ENCODE measurements at places on chromosomes 3 and 15.

DNA sequence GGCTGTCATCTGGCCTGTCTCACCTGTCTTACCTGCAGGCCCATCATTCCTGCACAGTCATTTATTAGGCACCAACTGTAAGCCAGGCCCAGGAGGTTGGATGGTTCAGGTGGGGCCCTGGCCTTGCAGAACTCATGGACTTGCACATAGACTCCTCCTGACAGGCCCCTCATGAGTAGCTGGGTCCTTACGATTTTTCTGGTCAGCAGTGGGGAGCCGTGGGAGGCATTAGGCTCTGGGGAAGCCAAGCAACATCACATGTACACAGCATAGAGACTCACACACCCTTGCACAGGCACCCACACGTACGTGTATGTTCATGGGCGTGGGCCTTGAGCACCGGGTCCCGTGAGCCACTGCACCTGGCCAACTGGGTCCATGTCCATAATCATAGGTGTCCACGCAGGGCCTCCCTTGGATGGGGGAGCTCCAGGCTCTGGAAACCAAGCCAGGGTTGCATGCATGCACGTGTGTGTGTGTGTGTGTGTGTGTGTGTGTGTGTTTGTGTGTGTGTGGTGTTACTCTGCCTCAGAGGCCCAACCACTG lies 20.3 kb downstream of the CISH start:
- no peak for DNase-seq

- DNase-seq: peak; percentile 32
These were observed 239.0 kb upstream of the NAALADL2 start for GRCh38 chr3:174620138-174620537.

GRCh38 chr3:124688581-124689454 lies 41.4 kb upstream of the UMPS start:
- DNase-seq: peak; percentile 85

GRCh38 chr3:112793326-112794081 lies 53.2 kb downstream of the CD200R1L start:
- no peak for DNase-seq

- no peak for DNase-seq
These were observed 1.2 kb downstream of the CMSS1 start for GRCh38 chr3:99818818-99819217.

DNA sequence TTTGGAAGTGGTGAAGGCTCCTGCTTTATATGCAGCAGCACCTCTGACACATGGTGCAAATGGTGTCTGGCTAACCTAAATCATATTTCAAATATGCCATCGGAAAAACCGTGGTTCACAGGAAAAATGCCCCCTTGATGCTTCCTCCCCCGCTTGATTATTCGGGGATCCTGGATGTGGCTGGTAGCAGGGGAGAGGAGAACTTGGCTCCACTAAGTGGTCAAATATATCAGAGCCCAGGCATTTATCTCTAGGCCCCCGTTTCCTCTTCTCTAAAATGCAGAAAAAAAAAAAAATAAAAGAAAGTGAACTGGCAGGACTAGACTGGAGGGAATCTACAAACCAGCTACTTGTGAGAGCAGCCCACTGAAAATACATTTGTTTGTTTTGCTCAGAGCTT lies 18.2 kb upstream of the ATP2B2 start:
- DNase-seq: no peak

DNA sequence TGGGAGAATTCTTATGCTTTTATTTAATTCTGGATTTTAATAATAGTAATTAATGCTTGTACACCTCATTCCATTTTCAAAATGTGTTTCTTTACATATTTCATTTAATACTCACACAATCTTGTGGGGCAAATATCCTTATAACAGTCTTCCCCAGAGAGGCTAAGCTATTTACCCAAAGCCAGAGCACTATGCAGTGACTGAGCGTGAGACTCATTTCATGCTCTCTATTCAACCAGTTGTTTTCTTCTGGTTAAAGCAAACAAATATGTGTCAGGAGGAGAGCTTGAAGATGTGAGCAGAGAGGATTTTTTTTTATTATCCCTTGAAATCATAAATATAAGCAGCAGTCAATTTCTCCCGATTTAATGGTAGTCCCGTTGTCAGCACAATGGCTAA lies 548.3 kb upstream of the TBL1XR1 start:
- no peak for DNase-seq

DNA sequence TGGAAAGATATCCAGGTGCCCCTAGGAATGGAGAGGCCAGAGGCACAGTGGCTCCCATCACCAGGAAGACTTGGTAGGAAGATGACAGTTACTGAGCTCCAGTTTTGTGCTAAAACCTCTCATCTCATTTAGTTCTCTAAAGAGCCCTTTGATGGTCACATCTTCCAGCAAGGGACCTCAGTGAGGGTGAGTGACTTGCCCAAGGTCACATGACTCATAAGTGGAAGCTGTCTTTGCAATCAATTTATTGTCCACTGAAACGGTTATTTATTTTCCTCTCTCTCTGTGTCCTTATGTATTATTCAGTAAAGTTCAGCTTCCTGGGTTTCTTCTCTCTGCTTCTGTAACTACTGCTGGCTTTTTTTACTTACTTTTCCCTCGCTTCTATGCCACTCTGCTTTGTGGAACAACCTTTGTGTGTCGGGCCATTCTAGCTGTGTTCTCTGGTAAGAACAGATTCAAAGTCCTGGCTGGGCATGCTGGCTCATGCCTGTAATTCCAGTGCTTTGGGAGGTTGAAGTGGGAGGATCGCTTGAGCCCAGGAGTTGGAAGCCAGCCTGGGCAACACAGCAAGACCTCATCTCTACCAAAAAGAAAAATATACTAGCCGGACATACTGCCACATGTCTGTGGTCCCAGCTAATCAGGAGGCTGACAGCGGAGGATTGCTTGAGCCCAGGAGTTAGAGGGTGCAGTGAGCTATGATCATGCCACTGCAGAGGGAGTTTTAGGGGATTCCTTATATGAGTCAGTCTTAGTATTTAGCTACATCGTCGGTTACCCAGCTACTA lies 55.9 kb downstream of the PDIA5 start:
- peak; percentile 8 for DNase-seq

- DNase-seq: no peak
These were observed 90.6 kb downstream of the ZNF621 start for GRCh38 chr3:40615110-40615915.

GRCh38 chr3:46280105-46280797 lies 38.0 kb downstream of the CCR3 start:
- no peak for DNase-seq

GRCh38 chr3:23073724-23074305 lies 129.3 kb upstream of the UBE2E2 start:
- no peak for DNase-seq

DNA sequence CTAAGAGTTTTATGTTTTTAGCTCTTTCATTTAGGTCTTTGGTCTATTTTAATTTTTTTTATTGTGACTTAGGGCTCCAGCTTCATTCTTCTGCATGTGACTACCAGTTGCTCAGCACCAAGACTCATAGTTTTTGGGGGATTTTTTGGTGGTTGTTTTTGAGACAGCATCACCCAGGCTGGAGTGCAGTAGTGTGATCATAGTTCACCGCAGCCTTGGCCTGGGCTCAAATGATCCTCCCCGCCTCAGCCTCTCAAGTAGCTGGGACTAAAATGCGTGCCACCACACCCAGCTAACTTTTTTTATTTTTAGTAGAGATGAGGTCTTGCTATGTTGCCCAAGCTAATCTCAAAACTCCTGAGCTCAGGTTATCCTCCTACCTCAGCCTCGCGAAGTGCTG lies 19.4 kb downstream of the CDV3 start:
- DNase-seq: no peak

DNA sequence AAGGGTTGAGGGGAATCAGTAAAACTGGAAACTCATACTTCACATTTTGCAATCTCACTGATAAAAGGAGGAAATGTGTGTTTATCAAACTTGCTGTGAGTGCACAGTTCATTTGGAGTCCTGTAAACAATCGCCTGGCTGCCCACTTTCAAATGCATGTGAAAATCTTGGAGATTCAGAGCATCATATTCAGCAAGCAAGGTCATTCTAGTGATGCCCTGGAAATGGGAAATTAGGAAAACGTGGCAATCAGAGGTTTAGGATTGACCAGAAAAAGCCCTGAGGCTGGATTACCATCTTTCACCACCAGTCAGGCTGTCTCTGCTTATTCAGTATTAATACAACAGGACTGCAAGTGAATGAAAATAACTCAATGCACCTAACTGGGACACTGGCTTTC lies 23.9 kb downstream of the DPH6 start:
- DNase-seq: no peak
